ENCODE measurements at places on chromosomes 13 and 19.

- no peak for DNase-seq
Measured at GRCh38 chr13:46712524-46712923, 84.4 kb downstream of the ESD start.

- no peak for DNase-seq
Measured at GRCh38 chr13:100525453-100526317, 62.9 kb downstream of the GGACT start.

- no peak for DNase-seq
Measured at GRCh38 chr19:55032170-55032800, 5.8 kb downstream of the GP6 start.

- no peak for DNase-seq
Measured at GRCh38 chr13:49214917-49215376, 5.2 kb upstream of the MLNR start.

GRCh38 chr19:53993448-53993847 is 2.0 kb downstream of the CACNG6 start:
- DNase-seq = no peak

- DNase-seq = no peak
Measured at GRCh38 chr13:73633817-73634460, 500.3 kb downstream of the KLF12 start.

GRCh38 chr13:53167561-53167960 is 138.9 kb downstream of the OLFM4 start:
- no peak for DNase-seq

DNA sequence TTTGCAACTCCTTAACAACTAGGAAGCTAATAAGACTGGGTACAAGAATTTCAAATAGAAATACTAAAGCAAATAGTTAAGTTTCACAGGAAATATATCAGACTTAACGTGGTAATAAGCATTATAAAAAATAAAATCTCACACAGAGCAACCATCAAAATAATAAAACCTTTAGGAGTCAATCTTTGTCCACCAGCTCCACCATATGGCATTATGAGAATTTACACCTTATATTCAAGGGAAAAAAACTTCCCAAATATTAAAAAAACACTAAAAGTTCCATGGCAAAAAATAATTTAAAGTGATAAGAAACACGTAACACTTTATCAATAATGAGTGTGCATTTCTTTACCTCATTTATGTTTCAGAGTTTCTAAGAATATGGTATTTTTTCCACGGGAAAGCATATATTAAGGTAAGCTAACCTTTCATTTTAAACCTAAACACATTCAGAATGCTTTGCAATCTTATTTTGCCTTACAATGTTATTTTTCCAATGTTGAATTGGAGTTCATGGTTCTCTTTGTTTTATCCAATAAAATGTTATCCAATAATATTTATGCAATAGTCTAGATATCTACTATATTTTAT is 423.2 kb upstream of the SGCG start:
- DNase-seq = peak; percentile 14

GRCh38 chr19:17606590-17607185 is 51.2 kb downstream of the COLGALT1 start:
- no peak for DNase-seq

- no peak for DNase-seq
Measured at GRCh38 chr13:73074014-73074413, 15.2 kb downstream of the KLF5 start.
